Stimulated activated CD8-positive, alpha-beta memory T cell treated with anti-CD3 and anti-CD28 coated beads, Interleukin-4, amount 100 ng/mL, for 4 hours (primary cell): ENCODE measurements at places on chromosomes 6 and 20.

DNA sequence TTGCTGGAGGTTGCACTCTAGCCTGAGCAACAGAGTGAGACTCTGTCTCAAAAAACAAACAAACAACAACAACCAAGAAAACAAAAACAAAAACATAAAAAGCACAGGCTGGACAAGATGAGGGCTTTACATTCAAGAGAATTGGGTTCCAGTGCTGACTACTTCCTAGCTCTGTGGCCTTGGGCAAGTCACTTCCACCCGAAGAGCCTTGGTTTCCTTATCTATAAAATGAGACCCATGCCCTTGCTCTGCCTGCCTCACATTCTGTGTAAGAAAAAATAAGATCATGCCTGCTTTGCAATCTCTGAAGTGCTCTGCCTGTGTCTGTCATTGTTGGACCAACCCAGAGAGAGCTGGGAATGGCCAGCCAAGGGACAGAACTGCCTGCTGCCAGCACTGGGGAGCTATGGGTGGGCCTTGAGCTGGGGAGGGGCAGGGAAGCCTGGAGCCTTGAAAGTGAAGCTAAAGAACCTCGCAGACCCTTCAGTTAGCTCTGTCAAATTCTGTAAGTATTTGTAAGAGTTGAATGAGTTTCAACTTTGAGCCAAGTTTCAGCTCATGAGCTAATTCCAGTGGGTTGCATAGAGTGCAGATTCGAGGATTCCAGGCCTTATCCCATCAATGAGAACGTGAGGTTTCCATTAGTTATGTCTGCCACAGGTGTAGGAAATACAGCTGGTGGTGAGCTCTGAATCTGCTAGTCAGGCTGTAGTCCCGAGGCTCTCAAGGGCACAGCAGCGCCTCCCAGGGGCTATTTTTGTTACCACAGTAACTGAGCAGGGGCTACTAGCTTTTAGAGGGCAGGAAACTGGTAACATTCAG is 93.2 kb downstream of the DLGAP4 start:
- no peak for DNase-seq

- no peak for DNase-seq
Measured at GRCh38 chr20:1566701-1567100, 9.2 kb upstream of the SIRPD start.

DNA sequence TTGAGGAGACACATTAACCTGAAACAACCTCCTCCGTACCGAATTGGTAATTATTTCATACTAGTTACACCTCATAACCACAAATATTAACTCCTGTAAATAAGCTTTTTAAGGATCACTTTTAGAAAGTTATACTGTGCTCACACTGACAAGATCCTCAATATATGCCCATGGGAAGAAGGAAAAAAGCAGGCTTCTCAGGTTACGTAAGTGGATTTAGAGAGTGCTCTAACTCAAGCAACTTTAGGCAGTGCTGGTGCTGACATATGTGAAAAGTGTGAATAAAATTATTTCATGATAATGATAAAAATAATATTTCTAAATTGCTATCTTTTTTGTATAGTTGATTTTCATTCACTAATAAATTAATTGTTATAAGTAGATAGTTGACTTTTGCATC is 76.1 kb downstream of the PRKN start:
- no peak for DNase-seq

DNA sequence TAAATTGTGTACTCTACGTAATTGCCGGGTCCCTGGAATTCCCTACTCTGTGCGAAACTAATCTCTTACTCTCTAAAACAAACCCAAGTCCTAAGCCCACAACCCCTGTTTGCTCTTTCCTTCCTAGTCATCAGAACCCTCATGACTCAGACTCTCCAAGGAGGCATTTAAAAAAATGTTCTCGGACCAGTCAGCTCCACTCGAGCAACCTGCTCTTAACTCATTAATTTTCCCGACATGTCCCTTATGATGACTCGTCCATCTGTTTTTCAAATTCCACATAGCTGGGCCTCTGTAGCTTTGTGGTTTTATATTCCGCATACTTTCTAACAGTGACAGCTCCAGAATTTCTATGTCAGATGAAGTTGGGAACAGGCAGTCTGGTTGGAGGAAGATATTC is 2.6 kb upstream of the MUC22 start:
- DNase-seq, result no peak

GRCh38 chr20:42027746-42028268 is 409.6 kb upstream of the CHD6 start:
- DNase-seq, result no peak

GRCh38 chr6:53585208-53585900 is 40.5 kb upstream of the GCLC start:
- DNase-seq, result no peak

DNA sequence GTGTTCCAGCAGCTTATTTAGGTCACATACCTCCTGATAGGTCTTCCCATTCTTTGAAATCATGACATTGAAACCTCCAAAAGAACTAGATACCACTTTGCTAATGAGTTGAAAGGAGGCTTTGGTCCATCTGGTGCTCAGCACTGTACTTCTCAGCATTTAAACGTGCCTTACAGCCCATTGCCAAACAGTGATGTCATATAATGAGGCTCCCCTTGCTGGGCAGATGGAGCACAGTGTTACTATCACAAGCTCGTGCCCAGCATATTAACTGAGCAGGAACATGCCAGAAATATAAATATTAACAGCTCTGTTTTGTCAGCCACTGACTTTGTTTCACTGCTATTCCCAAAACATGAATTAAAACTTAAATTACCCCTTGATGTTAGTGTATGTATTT is 25.5 kb upstream of the MAPK13 start:
- no peak for DNase-seq

- no peak for DNase-seq
Measured at GRCh38 chr6:136987526-136987925, 57.2 kb downstream of the IL20RA start.

DNA sequence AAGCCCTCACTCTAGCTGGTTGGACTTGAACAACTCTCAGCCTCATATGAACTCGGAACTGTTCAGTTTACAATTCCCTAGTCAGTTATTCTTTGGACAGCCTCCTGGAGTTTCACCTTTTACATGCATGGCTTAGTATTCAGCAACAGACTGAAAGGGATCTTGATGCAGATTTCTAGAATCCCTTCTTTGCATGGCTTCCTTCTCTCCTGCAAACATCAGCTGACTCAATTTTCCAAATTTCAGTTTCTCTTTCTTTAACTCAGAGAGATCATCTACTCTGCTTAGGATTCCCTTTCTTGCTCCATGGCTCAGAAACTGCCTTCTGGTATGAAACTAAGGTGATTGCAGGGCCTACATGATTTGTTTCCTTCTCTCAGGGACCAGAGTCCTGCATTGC is 99.6 kb downstream of the CEP57L1 start:
- no peak for DNase-seq
